ENCODE measurements at places on chromosomes 5 and 9. TPM values are rescaled to one million over a fixed set of nuclear protein-coding genes. Genes with fewer than 3 reads are reported as not detected.

- H3K4me3 ChIP-seq = no peak overlapping the region
- H3K36me3 ChIP-seq = no peaks in the 10 kb centered on the region
- no peak for DNase-seq
- H3K27me3 ChIP-seq = no peaks in the 10 kb centered on the region
- no peak overlapping the region for H3K27ac ChIP-seq
- no peaks in the 10 kb centered on the region for H3K4me1 ChIP-seq
Measured at GRCh38 chr9:135160862-135161261, 73.4 kb downstream of the OLFM1 start.

GRCh38 chr9:6715755-6716643 is 41.8 kb upstream of the KDM4C start:
- H3K4me1 ChIP-seq = peaks cover 6% of the 10 kb centered on the region
- H3K36me3 ChIP-seq = no peaks in the 10 kb centered on the region
- DNase-seq = peak; percentile 58

- peaks cover 13% of the 10 kb centered on the region for H3K27me3 ChIP-seq
- no peaks in the 10 kb centered on the region for H3K36me3 ChIP-seq
- peak overlapping the region; percentile 54 for H3K27ac ChIP-seq
- DNase-seq = no peak
Measured at GRCh38 chr5:75059912-75060545, 7.7 kb upstream of the GCNT4 start.

- H3K36me3 ChIP-seq = no peaks in the 10 kb centered on the region
- H3K4me1 ChIP-seq = peaks cover 2% of the 10 kb centered on the region
- no peak for DNase-seq
- H3K27ac ChIP-seq = no peak overlapping the region
Measured at GRCh38 chr5:77402796-77403195, 89.3 kb downstream of the WDR41 start.

- no peaks in the 10 kb centered on the region for H3K4me1 ChIP-seq
- no peaks in the 10 kb centered on the region for H3K36me3 ChIP-seq
- H3K27ac ChIP-seq = no peak overlapping the region
Measured at GRCh38 chr9:1100945-1101344, 50.8 kb downstream of the DMRT2 start.

DNA sequence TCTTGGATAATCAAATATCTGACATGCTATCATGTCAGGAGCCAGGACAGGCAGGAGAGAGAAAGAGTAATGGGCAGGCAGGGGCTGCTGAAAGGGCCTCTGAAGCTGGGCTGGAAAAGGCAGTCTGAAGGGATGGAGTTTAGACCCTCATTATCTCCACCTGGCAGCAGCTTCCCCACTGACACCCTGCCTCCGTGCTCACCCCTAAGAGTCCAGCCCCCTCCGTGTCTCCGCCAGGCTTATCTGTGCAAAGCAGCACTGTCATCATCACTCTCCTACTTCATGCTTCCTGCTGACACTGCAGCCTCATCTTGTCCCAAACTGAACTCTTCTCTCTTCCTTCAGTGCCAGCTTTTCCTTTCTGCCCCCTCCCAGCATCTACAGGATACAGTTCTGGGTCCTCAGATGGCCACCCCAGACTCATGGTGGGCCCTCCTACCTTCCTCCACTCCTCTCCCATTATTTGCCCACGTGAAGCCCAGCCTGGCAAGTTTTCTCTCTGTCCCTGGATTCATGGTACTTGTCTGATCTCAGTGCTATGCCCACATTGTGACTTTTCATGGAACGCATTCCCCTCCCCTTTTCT is 70.9 kb upstream of the KLF9 start:
- peaks cover 2% of the 10 kb centered on the region for H3K4me1 ChIP-seq
- no peak overlapping the region for H3K4me3 ChIP-seq
- no peak overlapping the region for H3K27ac ChIP-seq
- H3K36me3 ChIP-seq = no peaks in the 10 kb centered on the region

DNA sequence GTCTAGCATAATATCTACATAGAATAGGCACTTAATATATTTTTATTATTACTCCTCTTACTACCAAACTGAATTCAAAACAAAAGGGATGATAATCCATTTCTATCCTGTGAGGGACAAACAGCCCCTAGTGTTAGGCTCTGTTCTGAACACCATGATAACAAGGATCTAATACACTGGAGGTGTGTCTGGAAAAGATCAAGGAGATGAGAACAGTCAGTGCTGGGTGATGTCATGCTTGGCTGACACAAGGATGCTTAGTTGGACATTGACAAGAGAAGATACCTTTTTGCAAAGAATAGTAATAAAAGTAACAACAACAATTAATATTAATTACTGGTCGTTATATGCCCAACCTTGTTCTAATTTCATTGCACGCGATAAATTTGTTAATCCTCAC is 458.7 kb downstream of the EBF1 start:
- no peak overlapping the region for H3K27ac ChIP-seq
- H3K27me3 ChIP-seq = no peaks in the 10 kb centered on the region
- no peak for DNase-seq

GRCh38 chr5:149666212-149666852 is 63.8 kb upstream of the PPARGC1B start:
- H3K27ac ChIP-seq = no peak overlapping the region
- DNase-seq = no peak
- peaks cover 1% of the 10 kb centered on the region for H3K27me3 ChIP-seq
- H3K4me3 ChIP-seq = no peak overlapping the region
- H3K4me1 ChIP-seq = peaks cover 3% of the 10 kb centered on the region
- no peaks in the 10 kb centered on the region for H3K36me3 ChIP-seq

DNA sequence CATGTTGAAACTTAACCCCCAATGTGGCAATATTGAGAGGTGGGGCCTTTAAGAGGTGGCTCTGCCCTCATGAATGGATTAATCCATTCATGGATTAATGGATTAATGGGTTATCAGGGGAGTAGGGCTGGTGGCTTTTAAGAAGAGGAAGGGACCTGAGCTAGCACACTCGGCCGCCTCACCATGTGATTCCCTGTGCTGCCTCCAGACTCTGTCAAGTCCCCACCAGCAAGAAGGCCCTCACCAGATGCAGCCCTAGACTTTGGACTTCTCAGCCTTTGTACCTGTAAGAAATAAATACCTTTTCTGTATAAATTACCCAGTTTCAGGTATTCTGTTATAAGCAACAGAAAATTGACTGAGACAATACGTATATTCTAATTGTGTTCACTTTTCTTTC is 272.2 kb upstream of the DMRT1 start:
- H3K4me1 ChIP-seq = peaks cover 2% of the 10 kb centered on the region
- no peak overlapping the region for H3K27ac ChIP-seq
- no peak for DNase-seq
- H3K27me3 ChIP-seq = peaks cover 2% of the 10 kb centered on the region
- H3K36me3 ChIP-seq = no peaks in the 10 kb centered on the region
- H3K4me3 ChIP-seq = no peak overlapping the region

DNA sequence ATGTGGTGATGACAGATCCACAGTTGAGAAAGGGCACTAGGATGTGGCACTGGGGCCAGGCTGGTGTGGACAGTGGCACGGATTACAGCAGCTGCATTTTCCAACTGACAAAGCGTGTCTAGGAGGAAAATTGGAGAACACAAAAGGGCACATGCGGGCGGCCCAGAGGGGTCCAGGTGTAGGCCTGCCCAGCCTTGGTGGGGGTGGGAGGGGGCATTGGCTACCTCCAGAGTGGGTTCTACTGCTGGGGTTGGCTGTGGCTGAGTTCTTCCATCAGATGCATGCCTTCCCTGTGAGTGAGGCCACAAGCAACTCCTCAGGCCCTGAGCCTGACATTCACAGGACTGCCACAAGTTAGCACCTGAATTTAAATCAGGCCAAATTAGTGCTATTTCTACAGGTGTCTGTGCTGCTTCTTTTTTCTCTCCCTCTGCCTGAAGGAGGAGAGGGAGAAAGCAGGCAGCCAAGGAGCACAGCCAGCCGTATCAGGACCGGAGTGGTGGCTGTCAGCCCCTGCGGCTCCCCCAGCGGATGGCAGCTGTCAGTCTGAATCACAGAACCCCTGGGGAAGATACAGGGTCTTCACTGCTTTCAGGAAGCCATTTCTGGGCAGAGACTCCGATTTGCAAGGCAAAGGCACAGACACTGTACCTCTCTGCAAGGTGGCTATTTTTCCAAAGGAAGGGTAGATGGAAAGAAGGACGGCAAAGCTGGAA is 464.2 kb downstream of the SPOCK1 start:
- no peaks in the 10 kb centered on the region for H3K27me3 ChIP-seq
- no peaks in the 10 kb centered on the region for H3K36me3 ChIP-seq
- no peak overlapping the region for H3K27ac ChIP-seq
- H3K4me3 ChIP-seq = no peak overlapping the region
- no peak for DNase-seq

DNA sequence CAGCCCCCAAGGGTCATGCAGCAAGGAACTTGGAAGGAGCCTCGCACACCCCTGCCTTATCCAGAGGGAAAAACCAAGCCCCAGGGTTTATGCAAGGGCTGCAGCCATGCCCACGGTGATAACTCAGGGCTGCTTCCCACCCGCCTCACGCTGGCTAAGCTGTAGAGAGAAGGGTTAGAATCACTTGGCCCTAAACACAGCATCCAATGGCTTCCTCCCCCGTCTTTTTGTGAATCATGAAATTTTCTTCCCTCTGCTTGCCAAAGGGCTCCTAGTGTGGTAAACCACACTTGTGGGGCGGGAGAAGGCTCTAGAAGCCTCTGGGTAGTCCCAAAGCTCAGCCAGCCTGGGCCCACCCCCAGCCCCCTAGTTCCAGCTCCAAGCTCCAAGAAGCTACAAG is 55.9 kb upstream of the ORM1 start:
- H3K36me3 ChIP-seq = no peaks in the 10 kb centered on the region
- H3K27me3 ChIP-seq = no peaks in the 10 kb centered on the region
- H3K4me1 ChIP-seq = no peaks in the 10 kb centered on the region
- no peak for DNase-seq
- H3K27ac ChIP-seq = no peak overlapping the region

GRCh38 chr9:8429157-8429556 is 629.6 kb upstream of the DMAC1 start:
- no peak overlapping the region for H3K4me3 ChIP-seq
- no peak for DNase-seq
- peaks cover 6% of the 10 kb centered on the region for H3K36me3 ChIP-seq

GRCh38 chr9:124346347-124347163 is 68.7 kb downstream of the PSMB7 start:
- no peak overlapping the region for H3K4me3 ChIP-seq
- H3K27me3 ChIP-seq = no peaks in the 10 kb centered on the region
- no peak overlapping the region for H3K27ac ChIP-seq
- H3K4me1 ChIP-seq = no peaks in the 10 kb centered on the region
- peaks cover 20% of the 10 kb centered on the region for H3K36me3 ChIP-seq

GRCh38 chr9:14939378-14939777 is 29.1 kb upstream of the FREM1 start:
- no peak overlapping the region for H3K4me3 ChIP-seq
- H3K4me1 ChIP-seq = no peaks in the 10 kb centered on the region
- no peaks in the 10 kb centered on the region for H3K27me3 ChIP-seq
- H3K36me3 ChIP-seq = no peaks in the 10 kb centered on the region

Gene LRRC70
- total RNA-seq = 1.1 TPM

Gene FOCAD
- total RNA-seq = 36.0 TPM

Gene PLEKHG4B
- not detected for total RNA-seq

Gene PPP3R2
- total RNA-seq = not detected

Gene SH2D3C
- 25.1 TPM for total RNA-seq

Gene PTRH1
- 21.5 TPM for total RNA-seq

Gene C5orf47
- not detected for total RNA-seq

Measured in activated T-helper 2 cell treated with anti-CD3 and anti-CD28 coated beads, Interferon-gamma antibody, Interleukin-2, Interleukin-4, amounts not matched to agents 10 μg/mL and 5 μg/mL and 100 μg/mL, durations not matched to agents 14 hours and 24 hours and 36 hours (primary cell).